ENCODE measurements at places on chromosomes 6 and 20.

DNA sequence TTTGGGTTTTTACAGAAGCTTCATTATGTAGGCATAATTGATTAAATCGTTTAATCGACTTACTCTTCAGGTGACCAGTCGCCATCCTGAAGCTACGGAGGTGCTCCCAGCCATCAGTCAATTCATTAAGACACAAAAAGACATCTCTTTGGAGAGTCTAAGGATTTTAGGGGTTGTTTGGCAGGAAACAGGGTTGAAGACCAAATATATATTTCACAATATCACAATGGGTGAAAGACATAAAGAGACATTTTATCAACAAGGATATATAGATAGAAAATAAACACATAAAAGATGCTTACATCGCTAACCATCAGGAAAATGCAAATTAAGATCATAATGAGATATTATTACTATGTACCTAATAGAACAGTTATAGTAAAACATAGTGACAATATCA is 104.0 kb upstream of the SIRPG start:
- no peak for DNase-seq

DNA sequence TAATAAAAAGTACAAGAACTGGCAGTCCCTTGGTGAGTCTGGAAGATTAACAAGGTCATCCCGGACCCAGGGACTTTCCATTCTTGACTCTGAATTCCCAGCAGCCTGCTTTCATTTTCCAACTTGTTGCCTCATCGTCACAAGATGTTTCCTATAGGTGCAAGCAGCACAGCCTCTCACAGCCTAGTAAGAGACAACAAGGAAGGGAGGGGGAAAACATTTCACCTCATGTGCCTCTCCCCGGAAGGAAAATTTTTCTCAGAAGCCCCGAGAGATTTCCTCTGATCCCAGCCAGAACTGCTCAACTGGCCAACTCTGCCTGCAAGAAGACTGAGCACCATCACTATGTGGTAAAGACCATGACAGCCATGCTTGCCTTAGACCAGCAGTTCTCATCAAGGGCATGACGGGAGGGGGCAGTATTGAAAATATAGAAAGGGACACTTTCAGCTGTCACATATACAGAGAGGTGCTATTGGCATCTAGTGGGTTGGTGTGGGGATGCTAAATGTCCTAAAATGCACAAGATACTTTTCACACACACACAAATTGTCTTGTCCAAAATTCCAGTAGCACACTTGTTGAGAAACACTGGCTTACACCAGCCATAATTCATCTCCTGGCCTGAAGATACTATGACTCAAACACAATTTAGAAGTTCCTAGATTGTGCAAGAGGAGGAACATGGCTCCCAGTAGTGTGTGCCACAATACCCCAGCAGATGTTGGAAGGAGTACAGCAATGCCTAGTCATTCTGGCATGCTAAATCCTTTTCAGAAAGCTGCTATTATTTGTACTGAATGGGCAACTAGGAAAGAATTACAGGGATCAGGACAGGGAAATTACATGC is 10.8 kb upstream of the WTAP start:
- no peak for DNase-seq

DNA sequence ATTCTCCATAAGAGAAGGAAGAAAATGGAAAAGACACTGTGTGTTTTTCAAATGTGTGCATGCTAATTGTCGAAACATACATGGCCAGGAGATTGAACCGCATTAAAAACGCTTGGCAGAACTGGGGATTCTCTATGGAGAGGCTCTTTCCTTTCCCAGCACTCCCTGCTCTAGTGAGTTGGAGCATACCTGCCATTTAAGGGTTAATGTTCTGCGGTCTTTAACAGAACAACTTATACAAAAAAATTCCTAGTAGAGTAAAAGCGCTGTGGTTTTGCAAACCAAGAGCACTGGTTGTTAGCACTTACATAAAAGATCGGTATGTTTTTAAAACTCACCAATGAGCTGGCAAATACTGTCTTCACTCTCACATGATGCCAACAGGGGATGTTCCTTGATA is 1.5 kb downstream of the TAGAP start:
- no peak for DNase-seq

DNA sequence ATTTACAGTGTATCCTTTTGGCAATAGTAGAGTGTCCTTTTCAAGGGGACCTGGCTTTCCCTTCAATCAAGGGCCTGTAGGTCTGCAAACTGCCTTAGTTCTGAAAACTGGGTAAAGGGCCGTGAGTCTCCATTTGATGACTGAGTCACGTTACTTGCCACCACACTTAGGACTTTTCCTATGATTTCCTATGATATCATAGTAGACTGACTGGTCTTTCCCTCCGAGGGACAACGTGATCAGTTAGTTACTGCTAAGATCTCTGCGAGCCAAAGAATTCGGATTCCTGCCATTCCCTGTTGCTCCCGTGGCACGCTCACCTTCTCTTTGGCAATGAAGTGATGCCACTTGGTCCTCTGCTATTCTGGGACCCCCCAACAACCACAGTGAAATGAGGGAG is 8.4 kb downstream of the ZNF831 start:
- DNase-seq = no peak

- no peak for DNase-seq
Measured at GRCh38 chr20:15900443-15900842, 672.8 kb downstream of the KIF16B start.

DNA sequence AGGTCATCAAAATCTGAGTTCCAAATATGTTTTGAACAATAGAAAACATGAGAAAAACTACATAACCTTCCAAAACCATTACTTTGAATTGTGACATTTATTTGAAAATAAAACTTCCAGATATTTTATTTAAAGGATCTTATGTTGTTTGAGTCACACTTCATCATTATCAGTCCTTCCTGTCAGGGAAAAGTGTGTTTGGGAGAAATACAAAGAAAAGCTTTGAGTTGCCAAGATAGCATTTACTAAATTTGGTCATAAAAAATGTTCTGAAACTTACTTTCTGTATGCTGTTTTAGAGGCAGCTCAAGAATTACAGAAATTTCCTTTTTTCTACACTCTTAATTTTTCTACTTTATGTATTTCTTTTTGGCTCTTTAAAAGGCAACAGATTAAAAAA is 208.2 kb upstream of the RIN2 start:
- DNase-seq = no peak

DNA sequence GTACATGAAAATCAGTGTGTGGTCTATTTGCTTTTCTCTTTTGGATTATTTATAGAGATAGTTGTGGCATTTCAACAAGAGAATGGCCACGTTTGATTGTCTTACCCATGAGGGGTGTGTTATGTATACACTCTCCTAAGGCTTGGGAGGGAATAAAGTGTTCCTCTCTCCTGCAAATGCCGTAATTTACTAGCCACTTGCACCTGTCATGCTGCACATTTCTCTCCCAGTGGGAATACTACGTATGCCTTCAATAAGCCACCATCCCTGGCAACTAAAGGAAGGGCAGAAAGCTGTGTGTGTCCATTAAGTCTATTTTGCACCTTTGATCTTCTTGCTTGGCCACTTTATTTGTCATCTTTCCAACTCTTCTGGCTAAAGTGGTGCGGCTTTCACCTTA is 541.2 kb downstream of the QKI start:
- no peak for DNase-seq

- no peak for DNase-seq
Measured at GRCh38 chr6:157181649-157182048, 141.7 kb downstream of the TMEM242 start.

- no peak for DNase-seq
Measured at GRCh38 chr6:125220712-125221111, 67.1 kb downstream of the TPD52L1 start.

- DNase-seq = no peak
Measured at GRCh38 chr6:10331334-10331968, 83.4 kb downstream of the TFAP2A start.

- DNase-seq = no peak
Measured at GRCh38 chr20:39234520-39235095, 272.5 kb downstream of the DHX35 start.

DNA sequence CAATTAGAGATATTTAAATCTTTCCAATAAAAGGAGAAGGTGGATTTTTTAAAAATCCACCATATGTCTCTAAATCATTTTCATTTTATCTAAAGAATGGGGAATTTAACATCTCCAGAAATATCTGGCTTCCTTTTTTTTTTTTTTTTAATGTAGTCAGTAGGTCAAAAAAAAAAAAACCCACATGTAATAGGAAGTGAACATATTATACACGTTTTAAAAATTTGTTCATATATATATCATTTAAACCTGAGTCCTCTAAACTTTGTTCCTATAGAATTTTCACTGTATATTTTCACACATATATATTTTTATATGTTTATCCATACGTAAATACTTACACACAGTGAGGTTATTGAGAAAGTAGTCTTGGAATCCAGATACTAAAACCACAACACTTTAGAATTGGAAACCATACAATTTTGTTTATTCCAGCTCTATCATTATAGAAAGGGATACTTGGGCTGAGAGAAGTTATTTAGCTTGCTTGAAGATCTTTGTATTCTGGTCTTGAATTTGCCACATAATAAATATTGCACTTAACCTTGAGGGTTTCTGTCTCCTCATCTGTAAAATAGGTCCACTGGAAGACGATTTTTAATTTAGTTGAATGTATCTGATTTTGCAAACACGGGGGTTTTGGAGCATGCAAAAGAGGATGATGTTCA is 62.1 kb upstream of the ZNF217 start:
- DNase-seq = no peak

DNA sequence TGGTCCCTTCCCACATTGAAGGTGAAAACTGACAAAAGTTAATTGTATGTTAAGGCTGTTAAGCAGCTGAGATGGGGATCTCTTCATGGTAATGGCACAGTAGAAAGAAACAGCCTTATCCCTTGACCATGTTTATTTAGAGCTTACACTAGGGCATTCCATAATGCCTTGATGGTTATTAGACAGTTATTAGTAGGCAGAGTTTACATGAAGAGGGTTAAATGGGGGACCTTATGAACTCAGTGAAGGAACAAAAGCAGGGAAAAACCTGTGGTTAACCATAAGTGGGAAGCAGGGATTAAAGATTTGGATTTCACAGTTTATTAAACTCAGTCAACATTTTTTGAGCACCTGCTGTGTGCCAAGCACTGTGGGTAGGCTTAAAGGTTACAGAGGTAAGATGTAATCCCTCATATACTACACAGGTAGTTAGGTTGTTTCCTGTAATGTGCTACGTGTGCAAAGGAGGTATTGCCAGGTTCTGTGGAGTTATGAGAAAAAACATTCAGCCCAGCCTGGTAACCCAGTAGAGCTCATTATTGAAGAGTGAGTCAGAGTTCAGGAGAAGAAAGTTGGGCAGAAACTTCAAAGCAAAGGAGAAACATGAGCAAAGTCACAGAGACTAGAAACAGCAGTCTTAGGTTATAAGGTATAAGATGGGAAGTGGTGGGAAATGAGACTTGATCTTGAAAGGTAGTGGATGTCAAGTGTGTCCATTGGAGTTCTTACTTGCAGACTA is 32.3 kb upstream of the GNRH2 start:
- no peak for DNase-seq

- no peak for DNase-seq
Measured at GRCh38 chr6:16821834-16822264, 60.6 kb upstream of the ATXN1 start.

GRCh38 chr6:151524059-151524458 is 30.2 kb downstream of the CCDC170 start:
- no peak for DNase-seq

DNA sequence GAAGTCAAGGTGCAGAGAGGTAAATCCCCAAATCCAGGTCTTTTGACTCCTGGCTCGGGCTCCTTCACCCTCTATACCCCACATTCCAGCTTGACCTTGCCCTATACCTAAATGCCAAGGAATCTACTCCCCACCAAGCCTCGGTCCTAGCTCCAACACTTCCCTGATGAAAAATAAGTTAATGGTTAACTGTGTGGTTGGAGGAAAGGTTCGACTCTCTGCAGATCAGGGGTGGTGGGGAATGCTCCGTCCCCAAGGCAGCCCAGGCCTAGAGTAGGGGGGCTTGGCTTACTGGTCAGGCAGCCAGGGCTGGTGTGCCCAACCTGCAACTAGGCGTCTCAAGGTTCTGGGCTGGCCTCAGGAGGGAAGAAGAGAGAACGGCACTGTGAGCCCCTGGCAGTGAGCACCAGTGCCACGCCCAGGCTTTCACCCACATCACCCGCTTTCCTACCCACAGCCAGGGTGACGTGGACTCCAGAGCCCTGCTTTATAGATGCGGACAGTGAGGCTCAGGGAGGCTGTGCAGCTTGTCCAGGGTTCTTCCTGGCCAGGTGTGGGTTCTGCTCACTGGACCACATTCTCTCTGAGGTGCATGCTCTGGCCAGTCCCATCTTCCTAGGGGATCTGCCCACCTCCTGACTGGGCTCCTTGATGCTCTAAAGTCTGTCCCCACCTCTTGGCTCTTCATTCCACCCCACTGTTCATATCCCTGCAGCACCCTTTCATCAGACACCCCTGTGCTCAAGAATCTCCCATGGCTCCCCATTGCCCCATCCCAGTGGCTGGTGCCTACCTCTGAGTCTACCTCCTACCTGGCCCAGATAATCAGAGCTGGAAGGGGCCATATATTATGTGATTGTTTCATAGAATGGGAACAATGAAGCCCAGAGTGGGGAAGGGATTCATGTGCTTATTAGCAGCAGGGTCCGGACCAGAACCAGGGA is 8.2 kb downstream of the SPDEF start:
- DNase-seq = no peak

All from central memory CD8-positive, alpha-beta T cell (primary cell).